CD4-positive, alpha-beta T cell treated with Interleukin-15 for 4 hours (primary cell): ENCODE measurements at places on chromosomes 4 and X.
A peak's percentile ranks its signal among the peaks of the same experiment; 100 is the strongest.

DNA sequence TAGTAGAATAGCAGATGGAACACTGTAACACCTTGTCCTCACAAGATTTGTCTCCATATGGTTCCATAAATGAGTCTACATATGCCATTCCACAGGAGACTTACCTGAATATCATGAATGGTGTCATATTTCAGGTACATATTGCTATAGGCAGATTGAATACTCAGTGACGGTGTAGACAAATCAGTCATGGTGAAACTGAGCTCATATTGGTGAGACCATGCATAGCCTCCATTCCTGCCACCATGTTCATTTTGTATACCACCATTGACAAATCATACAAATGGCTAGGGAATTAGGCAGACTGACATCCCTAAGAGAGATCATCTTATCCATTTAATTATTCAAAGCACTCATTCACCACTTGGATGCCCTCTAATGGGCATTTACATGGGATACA, 38.0 kb upstream of the SPP1 start:
- DNase-seq: no peak

DNA sequence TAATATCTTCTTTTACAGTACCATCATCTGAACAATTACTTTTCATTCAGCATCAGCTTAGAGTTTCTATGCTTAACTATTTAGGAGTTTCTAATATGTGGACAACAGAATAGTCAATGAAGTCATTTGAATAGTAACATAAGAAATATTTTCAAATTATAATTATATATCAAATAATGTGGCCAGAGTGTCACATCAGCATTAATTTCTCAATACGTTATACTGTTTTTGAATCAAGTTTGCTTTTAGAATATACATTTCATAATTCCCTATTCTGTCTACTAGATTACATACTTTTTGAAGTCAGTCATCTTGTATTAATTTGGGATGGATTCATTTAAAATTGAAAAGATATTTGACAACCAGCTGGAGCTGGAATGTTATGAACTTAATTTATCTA, 677.4 kb upstream of the PABPC4L start:
- no peak for DNase-seq

DNA sequence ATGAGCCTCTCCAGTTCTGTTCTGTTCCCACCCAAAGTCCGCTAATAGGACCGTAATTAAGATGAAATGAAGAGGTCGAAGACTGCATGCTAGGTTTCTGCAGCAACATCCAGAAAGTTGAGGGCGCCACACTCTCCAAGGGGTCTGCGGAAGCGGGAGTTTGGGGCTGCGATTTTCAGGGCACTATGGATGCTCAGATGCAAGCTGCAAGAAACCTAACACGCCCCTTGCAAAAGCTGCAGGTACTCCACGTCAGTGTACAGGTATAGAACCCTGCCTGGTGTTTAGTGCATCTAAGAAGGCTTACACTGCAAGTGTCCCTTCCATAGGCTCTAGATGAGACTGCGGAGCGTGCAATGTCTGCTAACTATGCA, 61.4 kb downstream of the RHOXF2B start:
- DNase-seq: no peak

DNA sequence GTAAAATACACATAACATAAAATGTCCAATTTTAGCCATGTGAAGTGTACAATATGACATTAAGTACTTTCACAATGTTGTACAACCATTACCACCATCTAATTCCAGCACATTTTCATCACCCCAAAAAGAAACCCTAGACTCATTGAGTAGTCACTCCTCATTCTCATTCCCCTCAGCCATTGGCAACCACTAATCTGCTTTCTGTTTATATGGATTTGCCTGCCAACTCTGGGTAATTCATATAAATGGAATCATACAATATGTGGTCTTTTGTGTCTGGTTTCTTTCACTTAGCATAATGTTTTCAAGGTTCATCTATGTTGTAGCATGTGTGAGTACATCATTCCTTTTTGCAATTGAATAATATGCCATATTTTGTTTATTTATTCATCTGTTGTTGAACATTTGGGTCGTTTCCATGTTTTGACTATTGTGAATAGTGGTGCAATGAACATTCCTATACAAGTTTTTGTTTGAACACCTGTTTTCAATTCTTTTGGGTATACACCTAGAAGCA, 43.0 kb downstream of the EIF2S3 start:
- no peak for DNase-seq

GRCh38 chr4:46445710-46446314, 55.9 kb upstream of the GABRA2 start:
- no peak for DNase-seq

GRCh38 chrX:78618987-78619386, 40.1 kb downstream of the RTL3 start:
- DNase-seq: no peak

DNA sequence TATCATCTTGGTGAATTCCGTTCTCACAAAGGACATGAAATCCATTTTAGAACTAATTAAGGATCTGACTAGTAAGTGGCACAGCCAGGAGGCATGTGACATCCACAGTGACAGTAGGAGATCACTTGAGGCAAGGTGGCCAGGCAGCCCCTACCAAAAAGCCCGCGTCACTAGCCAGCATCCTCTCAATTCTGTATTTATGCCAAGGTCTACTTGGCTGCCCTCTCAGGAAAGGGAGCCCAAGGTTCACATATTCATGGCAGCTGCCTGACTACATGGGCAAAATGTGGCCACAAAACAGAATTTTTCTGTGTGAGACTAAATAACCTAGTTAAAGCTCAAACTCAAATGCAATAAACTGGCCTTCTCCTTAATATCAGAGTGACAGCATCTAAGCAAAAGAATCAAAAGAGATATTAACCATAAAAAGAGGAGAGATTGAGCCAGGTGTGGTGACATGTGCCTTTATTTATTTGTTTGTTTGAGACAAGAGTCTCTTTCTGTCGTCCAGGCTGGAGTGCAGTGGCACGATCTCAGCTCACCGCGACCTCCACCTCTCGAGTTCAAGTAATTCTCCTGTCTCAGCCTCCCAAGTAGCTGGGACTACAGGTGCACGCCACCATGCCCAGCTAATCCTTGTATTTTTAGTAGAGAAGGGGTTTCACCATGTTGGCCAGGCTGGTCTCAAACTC, 51.5 kb downstream of the SLC9A7 start:
- no peak for DNase-seq

DNA sequence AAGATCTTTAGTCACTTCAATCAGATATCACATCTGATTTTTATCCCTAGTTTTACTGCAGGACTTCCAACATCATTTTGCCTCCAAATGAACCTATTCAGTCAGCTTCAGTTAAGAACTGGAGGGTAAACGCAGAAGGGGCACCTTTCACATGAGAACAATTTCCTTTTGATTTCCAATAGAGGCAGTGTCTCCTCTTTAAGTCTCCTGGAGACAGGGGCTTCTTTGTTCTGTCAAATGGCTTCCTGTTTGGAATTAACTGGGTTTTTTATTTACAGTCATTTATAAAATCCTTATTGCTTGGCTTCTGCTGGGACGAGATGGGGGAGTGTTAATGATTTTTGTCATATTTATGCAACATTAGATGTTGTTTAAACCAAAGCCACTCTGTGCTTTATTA, 164.0 kb downstream of the STK32B start:
- DNase-seq: no peak

- no peak for DNase-seq
These were observed 190.6 kb downstream of the CCSER1 start for GRCh38 chr4:90317785-90318184.

GRCh38 chr4:111689214-111689613, 456.0 kb upstream of the FAM241A start:
- no peak for DNase-seq

DNA sequence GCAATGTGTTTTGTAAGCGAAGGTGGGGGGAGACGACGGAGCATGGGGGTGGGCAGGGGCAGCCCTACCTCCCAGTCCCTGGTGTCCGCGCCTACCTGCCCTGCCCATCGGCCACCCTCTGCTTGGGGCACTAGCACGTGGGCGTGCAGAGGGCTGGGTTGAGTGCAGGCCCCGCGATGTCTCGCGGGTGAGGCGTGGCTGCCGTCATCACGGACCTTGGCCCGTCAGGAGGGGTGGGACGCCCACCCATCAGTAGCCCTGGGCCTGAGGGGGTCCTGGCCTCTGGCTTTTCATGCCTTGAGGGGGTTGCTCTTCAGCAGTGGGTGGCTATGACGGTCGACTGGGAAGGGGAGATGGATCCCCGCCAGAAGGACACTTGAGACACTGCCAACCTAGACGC, 36.1 kb upstream of the GEMIN8 start:
- no peak for DNase-seq

GRCh38 chrX:33126469-33126868, 84.9 kb downstream of the DMD start:
- DNase-seq: no peak

DNA sequence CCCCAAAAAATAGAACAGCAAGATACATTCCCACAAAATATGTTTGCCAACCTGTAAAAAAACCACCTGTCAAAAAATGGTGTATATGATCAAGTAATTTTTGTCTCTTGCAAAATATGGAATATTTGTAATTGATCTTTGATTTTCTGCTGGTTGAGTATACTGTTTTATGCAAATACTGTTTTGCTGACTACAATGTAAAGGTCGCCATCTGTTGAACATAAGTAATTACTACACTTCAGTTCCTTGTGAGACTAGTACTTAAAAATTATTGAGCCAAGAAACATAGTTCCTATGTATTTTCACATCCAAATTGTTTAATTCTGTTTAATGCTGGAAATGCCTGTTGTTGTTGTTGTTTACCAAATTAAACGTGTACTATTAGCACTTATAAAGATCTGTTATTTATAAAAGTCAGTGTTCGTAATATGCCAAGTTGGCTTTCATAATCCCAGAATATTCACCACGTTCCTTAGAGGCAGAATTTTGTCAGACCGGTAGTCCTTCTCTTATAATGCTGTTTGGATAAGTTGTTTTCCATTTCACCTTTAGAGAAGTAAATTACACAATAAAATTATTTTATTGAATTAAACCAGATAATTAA, 144.2 kb downstream of the PDLIM5 start:
- peak; percentile 20 for DNase-seq

DNA sequence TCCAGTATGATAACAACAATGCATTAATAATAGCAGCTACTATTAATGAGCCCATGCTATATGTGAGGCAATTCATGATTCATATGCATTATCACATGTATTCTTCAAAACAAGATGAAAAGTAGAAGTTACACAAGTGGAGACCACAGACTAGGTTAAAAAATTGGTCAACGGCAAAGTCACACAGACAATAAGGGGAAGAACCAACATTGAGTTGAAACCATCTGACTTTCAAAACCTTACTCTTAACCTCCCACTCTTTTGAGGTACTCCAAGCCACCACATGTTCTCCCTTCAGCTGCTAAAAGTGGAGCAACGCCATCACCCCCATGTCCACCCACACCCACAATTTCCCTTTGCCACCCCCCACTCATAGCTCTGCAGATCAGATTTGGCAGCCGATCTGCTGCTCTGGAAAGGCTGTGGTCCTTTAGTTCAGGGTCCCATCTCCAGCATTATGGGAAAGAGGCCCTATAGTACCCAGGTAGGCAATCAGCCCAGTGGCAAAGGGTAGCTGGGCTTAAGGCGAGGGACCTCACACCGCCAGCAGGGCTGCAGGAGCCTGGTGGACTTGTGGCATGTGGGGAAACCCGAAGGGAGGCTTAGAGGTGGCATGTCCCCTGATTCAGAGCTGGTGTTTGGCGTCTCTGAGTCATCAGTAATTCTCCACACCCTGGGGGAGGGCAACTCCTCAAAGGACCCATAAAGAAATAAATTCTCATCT, 33.5 kb upstream of the CYBB start:
- peak; percentile 5 for DNase-seq

DNA sequence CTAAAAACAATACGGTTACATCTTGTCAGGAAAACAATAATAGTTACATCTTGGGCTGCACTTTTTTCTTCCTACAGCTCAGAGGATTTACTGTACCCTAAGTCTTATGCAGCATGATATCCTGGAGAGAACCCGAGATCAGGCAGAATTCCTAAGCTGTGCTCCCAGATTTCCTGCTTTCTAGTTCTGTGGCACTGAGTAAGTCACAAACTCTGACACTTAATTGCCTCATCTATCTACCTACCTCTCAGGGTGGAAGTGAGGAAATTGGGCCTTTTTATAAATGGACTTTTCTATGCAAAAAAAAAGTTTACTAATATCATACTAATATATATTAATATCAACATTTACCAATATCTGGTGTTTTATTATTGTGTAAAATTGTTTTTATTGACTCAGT, 438.5 kb downstream of the INPP4B start:
- no peak for DNase-seq

DNA sequence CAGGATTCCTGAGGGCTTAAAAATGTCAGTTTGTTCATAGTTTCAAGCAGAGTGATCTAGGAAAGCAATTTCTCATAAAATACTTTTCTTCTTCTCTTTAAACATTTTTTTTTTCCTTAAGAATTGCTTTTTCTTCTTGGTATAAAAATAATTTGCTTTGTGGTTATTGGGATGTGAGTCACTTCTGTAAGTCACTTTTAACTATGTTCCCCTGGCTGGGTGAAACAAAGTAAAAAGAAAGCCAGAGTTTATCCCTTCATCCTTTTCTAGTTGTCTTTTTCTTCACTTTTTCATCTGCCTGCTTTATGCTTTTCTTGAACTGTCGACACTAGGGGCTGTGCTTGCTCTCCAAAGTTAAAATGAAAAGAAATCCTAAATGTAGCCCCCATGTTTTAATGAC, 33.5 kb downstream of the ARSJ start:
- no peak for DNase-seq

- DNase-seq: no peak
These were observed 27.8 kb downstream of the ADGRA3 start for GRCh38 chr4:22488106-22488505.
